ENCODE measurements at places on chromosomes 2 and 18.

DNA sequence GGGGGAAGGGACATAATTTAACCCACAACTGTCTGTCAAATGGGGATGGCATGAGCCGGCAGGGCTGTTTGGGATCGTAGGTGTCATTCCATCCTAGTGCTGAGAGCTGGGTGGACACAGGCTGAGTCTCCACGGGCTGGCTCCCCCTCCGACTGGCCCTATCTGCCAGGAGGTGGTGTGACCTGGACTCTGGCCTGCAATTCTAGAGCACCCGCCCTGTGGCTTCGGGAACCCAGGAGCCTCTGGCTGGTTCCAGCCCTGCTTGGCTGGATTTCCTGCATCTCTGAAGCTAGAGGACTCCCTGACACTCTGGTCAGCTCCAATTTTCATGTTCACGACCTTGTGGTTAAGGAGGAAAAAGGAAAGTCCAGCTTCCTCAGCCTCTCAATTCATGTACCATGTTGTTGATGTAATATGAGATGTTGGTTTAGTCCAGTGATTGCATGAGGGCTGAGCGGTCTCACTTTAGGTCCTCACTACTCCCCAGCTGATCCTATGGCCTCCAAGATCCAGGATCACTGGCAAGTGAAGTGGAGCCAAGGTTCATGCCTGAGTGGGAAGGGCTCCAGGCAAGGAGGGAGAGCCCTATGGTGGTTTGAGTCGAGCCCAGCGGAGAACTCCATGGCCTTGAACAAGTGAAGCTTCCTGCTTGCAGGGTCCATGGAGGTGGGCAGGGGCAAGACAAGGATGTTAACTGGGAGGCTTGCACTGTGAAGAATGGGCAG, 169.1 kb downstream of the NDUFA10 start:
- no peak for DNase-seq

- no peak for DNase-seq
These were observed 15.3 kb downstream of the SP9 start for GRCh38 chr2:174350018-174350417.

GRCh38 chr2:69275490-69275889, 111.5 kb downstream of the GFPT1 start:
- no peak for DNase-seq

- DNase-seq: peak; percentile 40
These were observed 96.3 kb downstream of the UBE2E3 start for GRCh38 chr2:181076658-181077057.

GRCh38 chr2:171086352-171087290, 74.1 kb downstream of the TLK1 start:
- peak; percentile 77 for DNase-seq

- DNase-seq: no peak
These were observed 5.3 kb downstream of the CD8A start for GRCh38 chr2:86785456-86785855.

- DNase-seq: peak; percentile 62
These were observed 2.4 kb upstream of the INHBB start for GRCh38 chr2:120343433-120344105.

DNA sequence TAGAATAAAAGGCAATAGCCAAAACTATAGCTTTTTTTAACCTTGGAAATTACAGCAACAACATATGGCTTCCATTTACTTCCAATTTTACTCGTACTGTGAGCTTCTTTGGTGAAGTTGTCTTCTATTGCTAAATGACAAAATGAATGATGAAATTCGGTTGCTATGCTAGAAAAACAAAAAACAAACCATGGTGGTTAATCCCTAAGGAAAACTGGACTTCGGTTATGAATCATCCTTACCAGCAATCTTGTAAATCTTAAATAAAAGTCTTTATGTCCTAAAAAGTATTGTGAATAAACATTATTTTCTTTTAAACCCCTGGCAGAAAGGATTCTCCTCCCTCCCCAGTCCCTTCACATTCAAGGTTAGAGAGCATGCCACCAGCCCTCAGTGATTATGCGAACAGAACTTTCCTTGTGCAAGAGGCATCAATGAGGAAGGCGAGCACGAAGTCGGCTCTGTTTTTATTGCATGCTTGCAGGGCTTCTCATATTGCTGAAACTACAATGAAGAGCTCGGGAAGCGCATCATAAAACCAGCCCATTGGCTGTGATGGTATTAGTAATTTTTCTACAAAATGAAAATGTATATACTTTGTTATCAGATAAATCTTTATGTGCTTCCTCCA, 62.9 kb downstream of the ZNF521 start:
- DNase-seq: peak; percentile 97

- no peak for DNase-seq
These were observed 56.0 kb upstream of the DSG1 start for GRCh38 chr18:31261792-31262582.

DNA sequence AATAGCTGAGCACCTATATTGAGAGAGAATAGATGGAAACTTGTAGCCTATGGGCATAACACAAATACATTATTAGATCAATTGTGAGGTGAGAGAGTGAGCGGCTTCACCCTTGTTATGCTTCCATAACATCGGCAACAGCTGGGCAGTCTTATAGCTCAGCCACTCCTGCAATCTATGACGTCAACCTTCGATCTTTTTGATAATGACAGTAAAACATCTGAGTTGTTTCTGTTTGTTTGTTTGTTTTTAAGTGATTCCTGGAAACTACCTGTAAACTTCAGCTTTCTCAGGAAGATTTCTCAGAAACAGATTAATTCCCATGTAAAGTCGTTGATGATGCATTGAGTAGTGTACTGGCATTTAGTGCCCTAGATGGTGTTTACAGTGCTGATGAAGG, 90.0 kb downstream of the DSEL start:
- DNase-seq: no peak

All from fibroblast of mammary gland (primary cell).